ENCODE measurements at places on chromosomes 3 and 15. TPM values are rescaled to one million over a fixed set of nuclear protein-coding genes. Genes with fewer than 3 reads are reported as not detected.

Gene SKIC8
- total RNA-seq, result 36.8 TPM

Gene STRIT1
- not detected for total RNA-seq

Gene IQCB1
- 13.8 TPM for total RNA-seq

DNA sequence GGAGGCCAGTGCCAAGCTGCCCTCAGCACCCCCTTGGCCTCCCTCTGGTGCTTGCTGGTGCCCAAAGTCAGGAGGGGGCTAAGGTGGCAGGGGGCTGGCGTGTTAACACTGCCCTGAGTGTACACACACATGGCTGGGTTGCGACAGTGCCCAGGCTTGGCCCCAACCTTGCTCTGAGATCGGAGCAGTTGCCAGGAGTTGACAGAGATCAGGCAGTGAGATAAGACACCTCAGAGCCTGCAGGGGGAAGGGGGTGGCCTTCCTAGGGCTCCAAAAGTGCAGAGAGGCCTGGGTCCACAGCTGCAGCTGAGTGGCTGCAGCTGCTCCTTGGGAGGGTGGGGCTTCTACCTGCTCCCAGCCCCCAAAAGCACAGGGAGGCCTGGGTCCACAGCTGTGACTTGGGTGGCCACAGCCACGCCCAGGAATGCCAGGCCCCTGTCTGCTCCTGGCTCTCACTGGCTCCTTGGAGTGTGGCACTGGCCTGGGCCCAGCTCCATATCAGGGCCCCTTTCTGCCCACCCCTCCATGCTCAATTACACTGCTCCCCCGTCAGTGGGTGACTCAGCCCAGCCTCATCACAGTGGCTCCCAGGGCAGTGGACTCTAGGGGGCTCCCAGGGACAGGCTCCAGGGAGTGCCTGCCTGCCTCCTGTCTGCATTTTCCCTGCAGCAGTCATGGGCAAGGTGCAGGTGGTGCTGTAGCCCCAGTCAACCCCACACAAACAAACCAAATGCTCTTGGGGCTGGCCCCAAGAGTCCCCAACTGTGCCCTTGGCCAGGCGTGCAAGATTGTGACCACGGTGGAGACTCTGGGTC, 56.4 kb upstream of the C15orf39 start:
- no peak for DNase-seq

GRCh38 chr15:99090011-99090699, 14.7 kb upstream of the SYNM start:
- peak; percentile 19 for DNase-seq

DNA sequence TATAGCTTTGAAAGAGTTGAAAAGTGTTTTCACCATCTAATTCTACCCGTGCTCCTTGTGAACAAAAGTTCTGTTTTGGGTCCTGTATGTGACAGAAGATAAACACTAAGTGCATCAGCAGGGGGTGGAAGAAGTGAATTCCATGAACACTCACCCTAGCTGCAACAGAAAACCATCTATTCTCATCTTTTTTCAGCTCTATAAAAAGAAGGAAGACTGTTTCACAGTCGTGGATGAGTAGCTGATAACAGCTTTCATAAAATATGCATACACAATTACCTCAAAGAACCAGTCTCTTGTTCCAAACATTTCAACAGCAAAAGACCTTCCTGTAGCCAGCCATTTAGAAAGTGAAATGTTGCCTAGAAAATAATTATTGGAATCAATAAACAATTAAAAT, 281.7 kb upstream of the RASGRP1 start:
- no peak for DNase-seq

Gene C3orf85
- not detected for total RNA-seq

GRCh38 chr15:77118882-77119321, 48.0 kb upstream of the TSPAN3 start:
- DNase-seq, result no peak

Gene GASK1A
- 35.0 TPM for total RNA-seq

Gene AEN
- 12.2 TPM for total RNA-seq

DNA sequence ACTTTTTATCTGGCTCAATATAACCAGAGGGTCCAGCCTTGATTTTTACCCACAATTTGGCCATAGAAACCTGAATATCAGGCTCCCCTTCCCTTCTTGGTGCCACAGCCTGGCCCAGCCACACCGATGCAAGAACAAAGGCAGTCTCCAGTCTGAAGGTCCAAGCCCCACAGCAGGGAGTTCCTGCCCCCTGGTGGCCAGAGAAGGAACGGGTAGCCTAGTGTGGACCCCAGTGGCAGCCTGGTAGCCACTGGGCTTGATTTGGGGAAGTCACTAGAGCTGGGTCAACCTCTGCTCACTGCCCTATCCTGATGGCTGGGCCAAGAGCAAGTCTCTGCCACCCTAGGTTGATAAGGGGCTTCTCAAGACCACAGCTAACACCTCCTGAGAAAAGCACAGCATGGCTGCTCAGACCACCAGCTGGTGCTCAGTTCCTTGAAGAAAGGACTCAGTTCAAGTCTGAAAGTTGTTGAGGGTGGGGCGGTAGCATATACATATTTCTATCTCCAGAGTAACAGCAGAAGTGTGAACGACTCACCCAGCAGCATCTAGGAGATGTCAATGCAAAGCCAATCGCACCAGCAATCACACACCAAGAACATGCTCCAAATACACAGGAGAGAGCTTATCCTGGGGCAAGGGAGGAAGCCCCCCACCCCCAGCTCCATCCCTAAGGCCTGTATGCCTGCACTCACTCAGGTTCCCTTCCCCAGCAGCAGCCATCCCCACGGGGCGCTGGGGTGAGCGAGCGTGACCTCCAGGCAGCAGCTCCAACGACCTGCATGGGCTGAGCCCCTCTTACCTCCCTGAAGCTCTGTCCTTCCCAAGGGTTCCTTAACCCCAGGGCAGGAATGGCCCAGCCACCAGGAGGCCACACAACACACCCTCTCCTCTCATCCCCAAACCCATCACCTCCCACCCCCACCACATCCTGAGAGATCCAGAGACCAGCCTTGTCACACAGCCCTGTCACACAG, 7.6 kb downstream of the PFKFB4 start:
- DNase-seq, result peak; percentile 96

Gene KLHL40
- total RNA-seq, result not detected

- no peak for DNase-seq
These were observed 17.2 kb upstream of the B4GALT4 start for GRCh38 chr3:119257654-119258410.

Measured in posterior vena cava (tissue), 2 donors.